ENCODE measurements at places on chromosomes 6 and 20.

- DNase-seq, result no peak
Measured at GRCh38 chr6:32855467-32856174, 1.6 kb downstream of the PSMB9 start.

- no peak for DNase-seq
Measured at GRCh38 chr6:154301839-154302752, 54.5 kb downstream of the IPCEF1 start.

DNA sequence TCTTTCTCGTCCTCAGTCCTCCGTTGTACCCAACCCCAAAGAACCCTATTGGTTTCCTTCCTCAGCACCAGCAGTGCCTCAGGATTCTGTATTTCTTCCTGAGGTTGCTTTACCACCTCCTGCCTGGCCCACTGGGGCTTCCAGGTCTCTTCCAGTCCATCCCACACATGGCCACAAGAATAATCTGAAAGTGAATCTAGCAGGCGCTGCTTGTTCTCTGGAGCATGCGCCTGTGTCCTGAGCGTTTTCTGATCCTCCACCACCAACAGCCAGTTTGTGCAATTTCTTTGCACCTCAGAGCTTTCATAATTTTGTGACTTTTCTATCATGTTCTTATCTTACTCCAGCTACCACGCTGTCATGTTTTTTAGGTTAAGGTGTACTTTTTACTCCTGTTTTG, 11.6 kb upstream of the HSP90AB1 start:
- DNase-seq, result no peak

- DNase-seq, result no peak
Measured at GRCh38 chr6:158706369-158706982, 56.6 kb downstream of the SYTL3 start.

GRCh38 chr6:5398530-5398929, 137.2 kb downstream of the FARS2 start:
- DNase-seq, result no peak

DNA sequence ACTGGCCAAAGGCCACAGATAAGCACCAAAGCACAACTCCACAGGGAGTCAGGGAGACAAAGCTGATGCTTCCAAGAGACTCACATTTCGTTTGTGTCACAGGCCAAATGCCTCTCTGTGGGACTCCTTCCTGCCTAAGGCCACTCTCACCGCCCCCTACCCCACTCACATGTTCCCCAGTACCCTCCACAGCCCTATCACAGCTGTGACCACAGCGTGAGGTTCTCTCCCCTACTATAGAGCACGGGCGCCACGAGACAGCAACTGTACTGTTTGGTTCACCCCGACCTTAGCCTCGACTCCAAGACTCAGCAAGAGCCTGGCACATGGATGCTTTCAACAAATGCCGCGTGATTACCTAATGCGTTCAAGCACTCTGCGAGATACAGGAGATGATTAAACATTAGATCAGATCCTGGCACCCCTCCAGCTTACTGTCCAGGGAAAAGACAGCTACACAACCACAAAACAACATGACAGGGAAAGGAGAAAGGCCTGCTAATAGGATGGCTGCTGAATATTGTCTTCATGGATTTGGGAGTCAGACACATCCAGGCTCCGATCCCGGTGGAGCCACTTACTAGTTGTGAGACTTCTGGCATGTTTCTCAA, 105.5 kb downstream of the AGPAT4 start:
- peak; percentile 75 for DNase-seq

DNA sequence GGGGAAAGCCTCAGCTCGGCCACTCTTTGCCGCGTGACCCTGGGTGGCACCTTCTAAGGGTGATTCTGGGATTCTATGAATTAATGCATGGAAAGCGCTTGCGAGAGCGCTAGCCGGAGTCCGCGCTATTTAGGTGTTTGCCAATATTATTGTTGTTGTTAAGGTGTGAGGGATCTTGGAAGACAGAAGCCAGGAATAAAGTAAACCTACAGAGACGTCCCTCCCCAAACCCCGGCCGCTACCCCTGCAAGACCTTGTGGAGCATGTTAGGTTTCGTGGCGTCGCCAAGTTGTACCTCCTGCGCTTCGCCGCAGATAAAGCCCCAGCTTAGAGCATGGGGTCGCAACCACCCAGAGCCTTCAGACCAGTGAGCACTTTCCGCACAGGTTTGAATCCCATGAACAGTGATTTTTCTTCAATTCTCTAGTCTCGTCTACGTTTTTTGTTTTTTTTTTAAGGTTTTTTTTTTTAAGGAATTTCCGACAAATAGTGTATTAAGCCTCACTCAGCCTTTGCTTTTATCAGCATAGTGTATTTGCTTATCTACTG, 16.9 kb upstream of the ZSCAN9 start:
- DNase-seq, result no peak

DNA sequence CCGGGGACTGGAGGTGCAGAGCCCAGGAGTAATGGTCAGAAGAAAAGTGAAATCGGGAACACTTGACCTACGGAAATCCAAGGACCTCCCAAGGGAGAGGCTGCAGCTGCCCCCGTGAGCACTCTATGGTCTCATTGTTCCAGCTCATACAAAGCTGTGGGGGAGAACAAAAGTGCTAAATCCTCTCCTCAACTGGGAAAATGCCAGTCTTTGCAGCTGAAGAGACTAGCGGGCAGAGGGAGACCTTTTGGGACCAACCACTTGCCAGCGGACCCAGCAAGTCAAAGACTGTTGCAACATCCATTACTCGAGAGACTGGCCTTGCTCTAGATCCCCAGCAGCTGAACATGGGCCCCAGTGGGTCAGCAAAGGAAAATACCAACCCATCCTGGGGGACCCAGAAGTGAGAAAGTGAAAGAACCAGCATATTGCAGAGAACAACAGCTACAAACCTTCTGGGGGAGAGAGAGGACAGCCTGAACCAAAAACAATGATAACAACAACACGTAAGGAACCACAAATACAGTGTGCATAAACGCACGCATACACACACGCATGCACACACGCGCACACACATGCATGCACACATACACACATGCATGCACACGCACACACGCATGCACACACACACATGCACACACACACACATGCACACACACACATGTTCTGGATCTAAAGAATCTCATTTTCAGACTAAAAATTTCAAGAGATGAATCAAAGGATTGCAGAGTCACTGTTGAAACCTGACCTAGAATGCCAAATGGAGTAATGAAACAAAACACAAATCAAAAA, 24.7 kb upstream of the ELMO2 start:
- no peak for DNase-seq

GRCh38 chr6:32984622-32985389, 16.4 kb downstream of the BRD2 start:
- DNase-seq, result peak; percentile 87

DNA sequence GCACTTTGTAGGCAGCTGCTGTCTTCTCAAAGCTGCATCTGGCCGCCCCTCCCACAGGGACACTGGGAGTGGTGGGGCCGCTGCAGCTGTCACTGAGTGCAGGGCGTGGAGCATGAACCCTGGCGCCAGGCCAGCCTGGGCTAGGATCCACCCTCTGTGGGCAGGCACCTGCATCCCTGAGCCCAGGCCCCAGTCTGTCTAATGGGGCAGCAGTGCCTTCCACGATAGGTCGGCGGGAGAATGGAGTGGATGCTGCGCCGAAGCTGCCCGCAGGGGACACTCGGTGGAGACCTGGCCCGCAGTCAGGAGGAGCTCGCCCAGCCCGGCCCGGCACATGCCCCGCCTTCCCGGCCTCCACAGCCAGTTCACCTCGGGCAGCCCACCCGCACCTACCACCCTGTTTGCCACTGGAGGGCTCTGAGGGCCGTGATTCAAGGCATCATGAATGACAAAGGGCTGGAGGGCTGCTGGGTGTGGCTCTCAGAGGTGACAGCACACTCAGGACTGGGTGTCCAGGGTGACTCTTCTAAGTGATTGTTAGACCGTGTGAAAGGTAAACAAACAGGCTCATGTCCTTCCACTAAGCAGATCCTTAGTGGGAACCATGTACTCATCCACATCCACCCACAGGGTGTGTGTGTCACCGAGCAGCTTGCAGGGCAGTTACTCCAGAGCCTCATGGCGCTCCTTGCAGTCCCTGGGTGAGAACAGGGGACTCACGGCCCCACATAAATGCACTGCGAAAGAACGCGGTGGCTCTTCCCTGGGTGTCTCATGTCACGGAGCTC, 133.9 kb downstream of the AGPAT4 start:
- DNase-seq, result no peak

DNA sequence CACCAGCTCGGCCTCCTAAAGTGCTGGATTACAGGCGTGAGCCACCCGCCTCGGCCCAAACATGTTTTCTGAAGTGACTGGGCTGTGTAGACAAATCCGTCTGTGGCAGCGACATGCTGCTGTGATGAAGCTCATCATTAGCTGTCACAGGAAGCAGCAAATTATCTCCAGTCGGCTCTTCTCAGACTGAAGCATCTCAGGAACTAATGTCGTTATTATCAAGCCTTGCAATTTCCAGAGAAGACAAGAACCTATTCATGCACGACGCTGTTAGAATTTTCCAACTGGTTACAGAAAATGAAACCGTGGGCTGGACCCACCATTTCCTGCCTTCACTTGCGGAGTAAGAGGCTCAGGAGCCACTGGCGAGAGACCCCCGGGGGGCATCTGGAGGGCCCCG, 17.1 kb upstream of the NTSR1 start:
- no peak for DNase-seq

- no peak for DNase-seq
Measured at GRCh38 chr20:53402233-53403005, 191.2 kb downstream of the ZNF217 start.
